ENCODE measurements at places on chromosomes 12 and 14.
A peak's percentile ranks its signal among the peaks of the same experiment; 100 is the strongest.

GRCh38 chr14:104297313-104297704 lies 158.9 kb downstream of the KIF26A start:
- DNase-seq = no peak

DNA sequence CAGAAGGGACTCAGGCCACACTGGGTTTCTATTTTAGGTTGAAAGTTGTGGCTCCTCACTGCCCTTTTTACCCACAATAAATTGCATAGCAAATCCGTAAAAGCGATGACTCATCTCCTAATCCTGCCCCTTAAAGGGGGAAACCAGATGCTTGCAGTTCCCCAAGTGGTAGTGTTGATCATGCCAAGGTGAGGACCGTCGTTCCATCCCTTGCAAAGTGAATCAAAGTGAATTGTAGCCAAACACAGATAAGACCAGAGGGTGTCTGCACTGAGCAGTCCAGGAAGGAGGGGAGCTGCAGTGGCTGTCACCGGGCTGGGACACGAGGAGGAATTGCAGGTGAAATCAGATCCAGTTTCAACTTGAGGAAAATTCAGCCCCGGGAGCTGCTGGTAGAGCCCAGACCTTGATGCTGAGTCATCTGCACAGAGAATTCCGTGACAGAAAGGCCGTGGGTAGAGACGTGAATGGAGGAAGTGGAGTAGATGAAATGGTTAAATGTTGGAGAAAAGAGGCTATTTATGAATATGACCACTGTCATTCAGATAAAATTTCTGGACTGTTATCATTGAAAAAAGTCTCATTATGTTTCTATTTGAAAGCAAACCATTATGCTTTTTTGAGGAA lies 44.2 kb upstream of the MMP17 start:
- DNase-seq = no peak

- no peak for DNase-seq
These were observed 23.0 kb upstream of the KCNJ8 start for GRCh38 chr12:21797539-21797938.

DNA sequence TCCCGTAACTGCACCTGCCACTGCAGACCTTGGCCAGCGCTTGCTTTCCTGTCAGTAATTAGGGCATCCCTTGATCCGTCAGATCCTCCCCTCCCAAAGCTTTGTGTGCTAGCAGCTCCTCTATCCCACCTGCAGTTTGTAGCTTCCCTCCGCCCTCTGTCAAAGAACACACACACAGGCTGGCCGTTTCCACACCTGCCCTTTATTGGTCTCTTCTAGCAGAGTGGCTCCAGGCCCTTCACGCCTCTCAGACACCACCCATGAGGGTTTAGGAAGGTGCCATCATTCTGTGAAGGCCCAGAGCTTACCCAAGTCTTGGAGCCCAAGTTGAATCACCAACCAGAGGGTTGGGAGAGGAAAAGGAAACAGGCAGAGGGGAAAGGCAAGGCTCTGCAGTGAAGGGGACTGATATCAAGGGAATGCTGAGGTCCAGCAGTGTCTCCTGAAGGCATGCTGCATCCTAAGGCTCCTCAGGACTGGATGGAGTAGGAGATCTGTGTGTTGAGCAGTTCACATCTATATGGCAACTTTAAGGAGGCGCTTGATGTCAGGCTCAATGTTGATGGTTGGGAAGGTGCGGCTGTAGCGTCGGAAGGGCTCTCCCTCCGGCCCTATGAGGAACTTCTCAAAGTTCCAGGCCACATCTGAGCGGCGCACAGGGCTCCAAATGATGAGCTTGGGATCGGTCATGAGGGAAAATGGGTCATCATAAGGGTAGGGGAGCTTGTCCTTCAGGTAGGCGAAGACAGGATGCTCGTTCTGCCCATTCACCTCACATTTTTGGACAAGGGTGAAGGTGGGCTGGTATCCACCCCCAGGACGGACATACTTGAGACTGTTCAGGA lies 3.4 kb downstream of the GPX2 start:
- peak; percentile 95 for DNase-seq

DNA sequence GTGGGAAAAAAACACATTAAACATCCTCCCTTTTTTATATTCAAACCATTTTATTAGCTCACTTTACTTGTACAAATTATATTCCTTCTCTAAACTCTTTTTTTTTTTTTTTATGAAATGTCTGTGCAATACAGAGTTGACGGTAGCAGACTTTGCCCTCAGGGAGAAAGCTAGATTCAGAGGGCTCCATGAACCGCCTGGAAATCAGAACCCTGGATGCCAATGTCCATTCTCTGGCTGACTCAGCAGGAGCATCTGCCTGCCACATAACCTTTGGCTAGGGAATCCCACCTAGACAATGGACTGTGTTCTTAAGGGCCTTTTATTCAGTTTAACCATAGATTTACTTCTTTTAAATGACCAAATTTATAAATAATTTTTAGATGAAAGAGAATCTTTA lies 467.0 kb downstream of the MDGA2 start:
- no peak for DNase-seq

- DNase-seq = no peak
These were observed 49.8 kb downstream of the RIN3 start for GRCh38 chr14:92563359-92563758.

- DNase-seq = no peak
These were observed 66.7 kb downstream of the RIMBP2 start for GRCh38 chr12:130649101-130650045.

GRCh38 chr12:108004319-108004718 lies 124.8 kb upstream of the WSCD2 start:
- DNase-seq = no peak

DNA sequence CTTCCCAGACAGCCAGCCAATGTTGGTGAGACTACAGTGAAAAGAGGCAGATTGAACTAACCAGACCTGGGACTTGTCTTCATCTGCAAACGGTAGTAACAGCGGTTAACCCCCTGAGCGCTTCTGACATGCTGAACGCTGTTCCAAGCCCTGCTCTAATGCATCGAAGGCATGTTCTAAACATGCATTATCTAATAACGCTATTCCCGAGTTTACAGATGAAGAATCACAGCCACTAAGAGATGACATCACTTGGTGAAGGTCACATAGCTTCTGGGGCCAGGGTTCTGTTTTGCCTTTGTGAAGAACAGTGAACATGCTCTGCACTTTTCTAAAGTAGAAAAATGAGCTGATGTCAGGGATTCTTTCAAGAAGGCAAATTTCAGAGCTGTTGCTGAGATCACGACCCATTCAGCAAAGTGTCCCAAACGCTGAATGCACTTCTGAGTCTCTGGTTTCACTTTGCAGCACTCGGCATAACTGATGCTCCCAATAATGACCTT lies 56.0 kb downstream of the FOS start:
- DNase-seq = no peak

GRCh38 chr12:23555825-23556207 lies 393.7 kb downstream of the SOX5 start:
- peak; percentile 22 for DNase-seq

DNA sequence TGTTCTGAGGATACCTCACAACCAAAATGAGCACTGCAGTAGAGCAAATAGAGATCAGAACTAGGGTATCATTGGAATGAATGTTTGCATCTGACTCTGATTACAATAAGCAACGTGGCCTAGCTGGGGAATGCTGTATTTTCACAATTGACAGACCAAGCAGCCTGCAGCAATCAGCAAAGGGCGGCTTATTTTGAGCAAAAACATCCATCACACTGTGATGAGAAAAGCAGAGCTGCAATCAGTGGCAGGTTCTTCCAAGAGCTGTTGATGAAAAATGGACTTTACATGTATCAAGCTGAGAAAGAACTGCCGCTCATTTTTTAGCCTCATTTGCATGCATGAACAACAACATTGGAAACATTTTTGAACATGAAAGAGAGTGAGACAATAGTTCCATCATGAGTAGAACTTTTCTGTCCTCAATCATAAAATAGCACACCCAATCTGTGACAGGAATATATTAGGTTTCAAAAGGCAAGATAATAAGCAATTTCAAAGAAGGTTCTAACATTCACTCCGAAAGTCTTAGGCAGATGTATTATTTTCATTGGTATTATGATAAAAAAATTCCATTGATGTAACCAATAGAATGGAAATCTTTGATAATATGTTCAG lies 249.7 kb upstream of the FBXO33 start:
- no peak for DNase-seq

GRCh38 chr14:81301371-81301770 lies 80.6 kb upstream of the GTF2A1 start:
- no peak for DNase-seq

DNA sequence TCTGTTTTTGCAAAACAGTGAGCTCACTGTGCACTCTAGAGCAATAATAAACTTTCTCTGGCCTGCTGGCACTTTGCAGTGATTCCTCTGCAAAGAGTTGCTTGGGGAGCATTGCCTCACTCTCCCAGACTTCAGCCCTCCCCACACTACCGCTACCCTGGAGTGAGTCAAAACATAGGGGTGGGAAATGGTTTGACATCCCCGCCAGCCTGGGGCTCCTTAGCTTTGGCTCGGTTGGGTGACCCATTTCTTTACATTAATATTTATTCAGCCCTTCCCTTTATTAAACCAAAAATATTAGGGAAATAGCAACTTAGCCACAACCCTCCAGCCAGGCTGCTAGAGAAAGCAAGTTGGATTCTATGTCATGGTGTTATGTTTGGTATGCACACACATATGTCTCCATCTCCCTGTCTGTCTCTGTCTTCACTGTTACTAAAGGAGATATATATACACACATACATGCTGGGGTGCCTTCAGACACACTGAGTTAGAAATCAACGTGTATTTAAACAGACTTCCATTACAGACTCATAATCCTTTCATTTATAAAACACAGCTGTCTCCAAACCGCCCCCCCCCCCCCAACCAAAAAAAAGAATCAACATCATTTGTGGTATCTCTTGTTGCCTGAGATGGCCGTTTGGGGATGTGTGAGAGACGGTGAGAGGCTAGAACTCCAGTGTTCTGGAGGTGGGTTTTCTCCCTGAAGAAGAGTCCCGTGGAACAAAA lies 3.4 kb upstream of the IRF2BPL start:
- DNase-seq = no peak

DNA sequence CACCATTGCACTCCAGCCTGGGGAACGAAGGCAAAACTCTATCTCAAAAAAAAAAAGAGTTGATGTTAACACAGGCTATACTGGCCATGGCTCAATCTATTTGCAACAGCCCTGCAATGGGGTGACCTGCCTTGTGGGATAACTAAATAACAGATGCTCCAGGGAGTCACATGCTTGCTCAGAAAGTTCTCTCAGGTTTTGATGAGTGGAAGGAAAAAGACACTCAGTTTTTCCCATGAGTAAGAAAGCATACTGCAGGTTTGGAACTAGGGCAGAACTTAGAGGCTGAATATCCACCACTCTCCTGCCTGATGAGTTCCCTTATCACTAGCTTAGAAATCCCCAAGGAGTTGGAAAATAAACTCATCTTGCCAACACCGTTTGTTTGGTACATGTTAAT lies 16.9 kb downstream of the WSB2 start:
- DNase-seq = no peak

DNA sequence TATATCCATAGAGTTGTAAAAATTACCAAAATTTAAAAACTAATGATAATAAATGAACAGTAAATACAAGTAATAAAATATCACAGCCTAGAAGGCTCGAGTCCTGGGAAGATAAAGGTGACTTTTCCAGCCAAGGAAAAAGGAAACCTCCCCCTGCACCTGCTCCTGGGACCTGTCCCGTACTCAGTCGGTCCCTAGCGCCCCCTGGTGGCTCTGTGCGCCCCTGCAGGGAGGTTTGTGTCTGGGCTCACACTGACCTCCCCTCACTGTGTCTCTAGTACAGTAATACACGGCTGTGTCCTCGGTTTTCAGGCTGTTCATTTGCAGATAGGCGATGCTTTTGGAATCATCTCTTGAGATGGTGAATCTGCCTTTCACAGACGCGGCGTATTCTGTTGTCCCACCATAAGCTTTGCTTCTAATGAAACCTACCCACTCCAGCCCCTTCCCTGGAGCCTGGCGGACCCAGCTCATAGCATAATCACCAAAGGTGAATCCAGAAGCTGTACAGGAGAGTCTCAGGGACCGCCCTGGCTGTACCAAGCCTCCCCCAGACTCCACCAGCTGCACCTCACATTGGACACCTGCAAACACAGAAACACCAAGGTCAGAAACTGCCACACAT lies 1030.4 kb downstream of the TMEM121 start:
- no peak for DNase-seq

- no peak for DNase-seq
These were observed 112.6 kb downstream of the SLC2A13 start for GRCh38 chr12:39993268-39993667.

DNA sequence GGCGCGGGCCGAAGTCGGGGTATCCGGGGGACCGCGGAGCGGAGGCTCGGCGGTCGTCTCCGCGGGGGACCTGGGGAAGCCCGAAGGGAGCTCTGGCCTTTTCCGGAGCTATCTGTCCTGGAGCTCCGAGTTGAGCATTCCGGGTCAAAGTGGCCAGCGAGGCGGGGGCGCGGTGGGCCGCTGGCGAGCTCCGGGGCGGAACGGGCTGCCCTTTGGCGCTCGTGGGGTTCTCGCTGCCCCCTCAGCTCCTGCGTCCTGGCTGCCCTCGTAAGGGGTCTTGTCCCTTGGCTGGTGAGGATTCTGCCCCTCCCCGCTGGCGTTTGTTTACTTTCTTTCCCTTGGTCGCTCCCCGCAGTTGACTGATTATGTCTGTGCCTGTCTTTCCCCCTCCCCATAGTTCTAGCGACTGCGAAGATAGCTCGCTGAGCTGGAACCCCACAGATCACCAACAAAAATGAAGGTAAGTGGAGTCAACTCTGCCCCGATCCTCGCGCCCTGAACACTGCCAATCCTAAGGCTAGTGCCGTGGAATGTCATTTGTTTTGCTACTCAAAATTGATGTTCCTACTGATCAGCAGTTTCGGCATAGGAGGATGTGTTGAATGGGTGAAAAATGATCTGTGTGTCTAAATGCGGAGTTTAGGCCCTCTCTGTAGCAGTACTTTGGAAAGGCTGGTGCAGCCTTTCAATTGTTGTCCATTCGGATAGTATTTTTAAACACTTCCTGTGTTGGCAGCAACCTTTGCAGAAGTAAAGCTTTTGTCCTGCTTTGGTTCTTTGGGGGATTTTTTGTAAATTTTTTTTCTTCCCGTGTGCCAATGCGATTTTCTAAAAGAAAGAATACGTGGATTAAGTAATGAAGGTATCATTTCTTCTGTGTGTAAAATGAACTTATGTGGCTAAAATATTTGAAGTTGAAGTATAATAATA lies 1.3 kb downstream of the ARID4A start:
- DNase-seq = no peak
